Immature natural killer cell (primary cell): ENCODE measurements at places on chromosomes 1 and 21. TPM values are rescaled to one million over a fixed set of nuclear protein-coding genes. Genes with fewer than 3 reads are reported as not detected.
A peak's percentile ranks its signal among the peaks of the same experiment; 100 is the strongest.

DNA sequence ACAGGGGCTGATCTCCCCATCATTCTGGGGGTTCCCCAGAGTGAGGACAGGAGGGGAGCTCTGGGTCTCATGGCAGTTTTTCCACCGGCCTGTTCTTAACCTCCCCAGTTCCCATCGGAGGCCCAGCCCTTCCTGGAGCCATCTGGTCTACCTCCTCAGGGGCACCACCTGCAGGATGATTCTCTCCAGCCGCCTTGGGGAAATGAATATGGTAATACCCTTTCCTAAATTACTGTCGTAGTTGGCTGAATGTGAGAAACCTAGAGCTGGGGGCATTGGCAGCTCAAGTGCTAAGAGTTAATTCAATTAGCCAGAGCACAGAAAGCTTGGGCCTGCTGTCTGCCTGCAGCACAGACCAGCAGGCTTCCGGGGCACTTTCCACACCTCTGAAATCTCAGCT is 64.9 kb downstream of the TAS1R2 start:
- no peak overlapping the region for H3K27ac ChIP-seq
- peaks cover 8% of the 10 kb centered on the region for H3K27me3 ChIP-seq
- no peaks in the 10 kb centered on the region for H3K36me3 ChIP-seq
- no peak overlapping the region for H3K4me3 ChIP-seq
- no peak for DNase-seq

- no peak overlapping the region for H3K4me3 ChIP-seq
- no peaks in the 10 kb centered on the region for H3K36me3 ChIP-seq
- no peak overlapping the region for H3K27ac ChIP-seq
- DNase-seq, result no peak
- no peaks in the 10 kb centered on the region for H3K4me1 ChIP-seq
Measured at GRCh38 chr1:95752515-95753381, 518.7 kb downstream of the RWDD3 start.

DNA sequence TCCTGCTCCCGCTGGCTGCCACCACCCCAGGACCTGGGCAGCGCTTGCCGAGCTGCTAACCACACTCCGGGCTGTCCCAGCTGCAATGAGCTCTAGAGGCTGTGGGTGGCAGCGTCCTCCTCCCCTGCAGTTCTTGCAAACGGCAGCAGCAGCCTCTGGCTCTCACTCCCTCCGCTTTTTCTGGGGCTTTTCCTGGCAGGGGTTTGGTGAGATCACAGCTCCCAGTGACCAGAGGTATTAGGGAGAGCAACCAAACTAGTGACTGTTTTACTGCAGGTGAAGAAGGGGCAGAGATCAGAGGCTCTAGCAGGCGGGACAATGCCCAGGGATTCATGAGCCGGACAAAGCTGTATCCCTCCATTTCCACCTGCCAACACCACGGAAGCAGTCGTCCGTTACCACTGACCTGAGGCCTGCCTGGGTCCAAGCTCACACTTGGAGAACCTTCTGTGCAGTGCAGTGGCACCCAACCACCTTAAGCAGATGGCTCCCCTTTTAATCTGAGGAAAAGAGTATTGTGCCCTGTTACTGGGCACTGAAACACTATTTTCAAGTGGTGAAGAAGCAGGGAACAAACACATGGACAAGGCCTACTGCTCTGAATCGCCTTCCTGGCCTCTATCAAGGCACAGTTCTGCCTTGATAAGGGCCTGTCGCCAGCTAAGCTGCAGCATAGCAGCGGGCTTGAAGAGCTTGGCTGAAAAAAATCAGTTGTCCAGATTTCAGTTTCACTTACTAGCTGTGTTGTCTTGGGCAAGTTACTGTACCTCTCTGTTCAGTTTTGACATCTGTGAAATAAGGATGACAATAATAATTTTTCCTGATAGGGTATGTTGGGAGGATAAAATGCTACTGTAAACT is at the start of gene F5:
F5 (minus strand) TSS at position 87 of the 861 bp plus-strand sequence. CDS start 95 bp downstream, outside the sequence.
- peak; percentile 50 for DNase-seq
- H3K27me3 ChIP-seq, result peaks cover 2% of the 10 kb centered on the region
- H3K4me3 ChIP-seq, result no peak within 1 kb of the TSS
- H3K4me1 ChIP-seq, result peaks cover 6% of the 10 kb centered on the region
- no peak within 1 kb of the TSS for H3K27ac ChIP-seq
- H3K36me3 ChIP-seq, result no peaks in the 10 kb centered on the region

GRCh38 chr21:33651965-33652680 is 9.8 kb downstream of the ITSN1 start:
- H3K36me3 ChIP-seq, result no peaks in the 10 kb centered on the region
- no peak for DNase-seq
- H3K27ac ChIP-seq, result no peak overlapping the region
- H3K4me1 ChIP-seq, result no peaks in the 10 kb centered on the region
- no peak overlapping the region for H3K4me3 ChIP-seq

Gene LENEP
- not detected for polyA plus RNA-seq

Gene TYW3
- 7.6 TPM for polyA plus RNA-seq

Gene TCHH
- polyA plus RNA-seq, result not detected

Gene AK5
- 18.8 TPM for polyA plus RNA-seq

Gene LCE6A
- not detected for polyA plus RNA-seq

Gene DPYD
- 35.9 TPM for polyA plus RNA-seq

Gene APOBEC4
- polyA plus RNA-seq, result not detected

Gene RIMS3
- polyA plus RNA-seq, result 1.3 TPM

Gene TFF1
- not detected for polyA plus RNA-seq
